ENCODE measurements at places on chromosomes 6 and 20.
A peak's percentile ranks its signal among the peaks of the same experiment; 100 is the strongest.

GRCh38 chr6:79269877-79270276 is 35.4 kb upstream of the HMGN3 start:
- DNase-seq = peak; percentile 94
- no peak overlapping the region for H3K4me3 ChIP-seq
- no peaks in the 10 kb centered on the region for H3K36me3 ChIP-seq
- H3K27ac ChIP-seq = no peak overlapping the region

- H3K4me1 ChIP-seq = peaks cover 1% of the 10 kb centered on the region
- H3K27me3 ChIP-seq = no peaks in the 10 kb centered on the region
- H3K4me3 ChIP-seq = no peak overlapping the region
- no peaks in the 10 kb centered on the region for H3K36me3 ChIP-seq
Observed at GRCh38 chr6:143361536-143362191, 88.8 kb downstream of the ADAT2 start.

DNA sequence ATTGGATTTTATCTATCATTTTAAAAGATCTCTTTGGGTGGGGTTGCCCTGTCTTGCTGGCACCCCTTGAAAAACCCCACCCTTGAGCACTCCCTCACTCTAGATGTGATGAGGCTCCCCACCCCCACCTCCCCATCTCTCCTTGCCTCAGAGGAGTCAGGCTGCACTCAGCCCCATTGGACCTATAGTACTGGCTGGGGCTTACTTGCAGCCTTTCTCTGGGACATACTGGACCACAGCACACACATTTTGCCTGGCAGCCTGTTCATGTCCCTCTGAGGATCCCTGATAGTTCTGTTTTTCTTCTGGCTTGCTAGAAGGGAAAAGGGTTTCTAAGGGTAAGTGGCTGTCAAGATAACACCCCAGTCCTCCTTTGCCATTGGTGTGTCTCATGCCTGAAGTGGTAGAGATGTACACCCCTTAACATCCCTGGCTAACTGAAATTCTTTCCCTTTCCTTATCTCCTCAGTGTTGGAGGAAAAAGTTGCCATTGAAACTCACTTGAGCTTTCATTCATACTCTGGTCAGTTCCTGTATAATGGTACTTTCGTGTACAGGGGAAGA is 553.4 kb upstream of the CITED2 start:
- H3K27ac ChIP-seq = no peak overlapping the region
- peaks cover 1% of the 10 kb centered on the region for H3K4me1 ChIP-seq

GRCh38 chr6:13712599-13712898 is 914 bp upstream of the RANBP9 start:
- no peaks in the 10 kb centered on the region for H3K27me3 ChIP-seq
- H3K36me3 ChIP-seq = no peaks in the 10 kb centered on the region
- DNase-seq = no peak
- H3K4me3 ChIP-seq = peak overlapping the region; percentile 83
- peak overlapping the region; percentile 92 for H3K27ac ChIP-seq

- H3K27me3 ChIP-seq = no peaks in the 10 kb centered on the region
- H3K36me3 ChIP-seq = no peaks in the 10 kb centered on the region
- no peak overlapping the region for H3K4me3 ChIP-seq
- H3K27ac ChIP-seq = no peak overlapping the region
Observed at GRCh38 chr20:12528591-12529041, 480.2 kb upstream of the SPTLC3 start.

DNA sequence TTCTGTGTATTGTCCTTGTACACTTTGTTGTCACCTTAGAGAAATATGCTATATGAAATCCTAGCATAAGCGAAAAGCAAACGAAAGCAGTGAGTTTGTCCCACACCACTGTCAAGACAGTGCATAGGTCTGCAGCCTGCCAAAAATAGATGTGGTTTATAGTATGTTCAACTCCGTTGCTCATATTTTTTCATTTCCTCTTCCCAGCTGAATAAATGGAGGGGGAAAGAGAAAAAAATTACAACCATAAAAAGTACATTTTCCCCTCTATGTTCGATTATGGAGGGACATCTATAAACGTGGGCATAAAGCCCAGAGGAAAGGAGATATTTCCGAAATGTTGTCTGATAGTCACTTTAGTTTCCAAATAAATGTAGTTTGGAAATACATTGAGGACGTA is 25.8 kb downstream of the PRL start:
- H3K4me1 ChIP-seq = no peaks in the 10 kb centered on the region
- H3K27me3 ChIP-seq = no peaks in the 10 kb centered on the region
- no peak overlapping the region for H3K27ac ChIP-seq
- H3K36me3 ChIP-seq = no peaks in the 10 kb centered on the region
- no peak for DNase-seq

DNA sequence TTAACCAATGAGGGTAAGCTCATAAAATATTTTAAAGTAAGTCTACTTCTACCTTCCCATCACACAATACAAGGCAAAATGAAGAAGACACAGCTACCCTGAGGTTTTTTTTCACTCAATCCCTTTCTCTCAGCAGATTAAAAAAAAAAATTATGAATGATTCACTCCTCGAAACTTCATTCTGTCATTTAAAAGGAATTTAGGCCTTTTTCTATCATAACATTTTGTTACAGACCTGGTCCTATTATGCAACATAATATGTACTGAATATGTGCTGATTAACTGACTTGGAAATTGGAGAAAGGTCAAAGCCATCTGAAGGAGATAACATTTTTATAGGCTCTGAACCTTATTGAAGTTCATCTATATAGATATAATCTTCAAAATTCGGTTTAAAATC is 45.5 kb downstream of the PRL start:
- H3K27me3 ChIP-seq = no peaks in the 10 kb centered on the region
- no peaks in the 10 kb centered on the region for H3K36me3 ChIP-seq
- H3K4me1 ChIP-seq = no peaks in the 10 kb centered on the region
- DNase-seq = peak; percentile 14

GRCh38 chr6:156912431-156912830 is 135.3 kb downstream of the ARID1B start:
- no peak overlapping the region for H3K4me3 ChIP-seq
- peak; percentile 12 for DNase-seq
- H3K36me3 ChIP-seq = peaks cover 5% of the 10 kb centered on the region
- no peaks in the 10 kb centered on the region for H3K27me3 ChIP-seq
- H3K4me1 ChIP-seq = no peaks in the 10 kb centered on the region
- H3K27ac ChIP-seq = no peak overlapping the region

- H3K36me3 ChIP-seq = no peaks in the 10 kb centered on the region
- H3K27ac ChIP-seq = no peak overlapping the region
- no peaks in the 10 kb centered on the region for H3K4me1 ChIP-seq
- H3K27me3 ChIP-seq = no peaks in the 10 kb centered on the region
Observed at GRCh38 chr6:163702736-163703135, 288.2 kb downstream of the QKI start.

DNA sequence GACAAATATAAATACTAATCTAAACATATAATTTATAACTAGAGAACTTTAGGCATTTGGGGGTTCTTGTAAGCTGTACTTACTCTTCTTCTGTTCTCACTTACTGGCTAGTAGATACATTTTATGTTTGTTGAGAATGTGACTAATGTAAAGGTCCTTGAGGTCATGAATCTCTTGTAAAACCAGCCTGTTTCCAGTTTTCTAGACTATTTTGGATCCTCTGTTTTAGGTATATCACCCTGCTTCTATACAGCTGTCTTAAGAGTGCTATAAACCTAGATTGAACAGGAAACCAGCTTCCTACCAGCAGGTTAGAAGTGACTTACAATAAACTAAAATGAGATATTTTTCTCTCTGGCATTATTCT is 134.2 kb downstream of the PLCB4 start:
- H3K4me1 ChIP-seq = peaks cover 5% of the 10 kb centered on the region
- DNase-seq = peak; percentile 51
- no peak overlapping the region for H3K4me3 ChIP-seq
- no peaks in the 10 kb centered on the region for H3K27me3 ChIP-seq
- no peaks in the 10 kb centered on the region for H3K36me3 ChIP-seq
- H3K27ac ChIP-seq = no peak overlapping the region

DNA sequence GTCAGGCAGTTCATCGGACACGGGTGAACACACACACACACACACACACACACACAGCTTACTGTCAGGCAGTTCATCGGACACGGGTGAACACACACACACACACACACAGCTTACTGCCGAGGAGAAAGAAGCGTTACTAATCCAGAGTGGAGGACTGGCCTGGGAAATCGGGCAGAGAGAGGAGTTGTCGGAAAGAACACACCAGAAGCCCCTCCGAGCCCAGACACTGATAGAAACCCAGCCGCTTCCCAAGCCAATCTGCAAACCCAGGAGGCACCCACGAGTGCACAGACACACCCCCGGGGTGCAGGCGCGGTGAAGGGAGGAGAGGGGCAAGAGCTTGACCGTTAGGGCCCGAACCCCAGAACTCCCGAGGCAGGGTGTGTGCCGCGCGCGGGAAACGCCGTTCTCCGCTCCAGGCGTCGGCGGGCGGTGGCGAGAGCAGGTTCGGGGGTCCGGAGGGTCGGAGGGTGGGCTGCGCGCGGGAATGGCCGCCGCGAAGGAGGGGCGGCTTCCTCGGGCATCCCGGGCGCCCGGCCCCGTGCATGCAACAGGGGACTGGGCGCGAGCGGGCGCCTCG is 636 bp downstream of the ELOVL2 start:
- H3K4me1 ChIP-seq = peaks cover 11% of the 10 kb centered on the region
- peak overlapping the region; percentile 77 for H3K4me3 ChIP-seq
- DNase-seq = peak; percentile 72

- H3K4me1 ChIP-seq = peaks cover 10% of the 10 kb centered on the region
- peak; percentile 46 for DNase-seq
- no peak overlapping the region for H3K27ac ChIP-seq
- no peaks in the 10 kb centered on the region for H3K36me3 ChIP-seq
Observed at GRCh38 chr6:52360028-52360427, 1.9 kb upstream of the PAQR8 start.

DNA sequence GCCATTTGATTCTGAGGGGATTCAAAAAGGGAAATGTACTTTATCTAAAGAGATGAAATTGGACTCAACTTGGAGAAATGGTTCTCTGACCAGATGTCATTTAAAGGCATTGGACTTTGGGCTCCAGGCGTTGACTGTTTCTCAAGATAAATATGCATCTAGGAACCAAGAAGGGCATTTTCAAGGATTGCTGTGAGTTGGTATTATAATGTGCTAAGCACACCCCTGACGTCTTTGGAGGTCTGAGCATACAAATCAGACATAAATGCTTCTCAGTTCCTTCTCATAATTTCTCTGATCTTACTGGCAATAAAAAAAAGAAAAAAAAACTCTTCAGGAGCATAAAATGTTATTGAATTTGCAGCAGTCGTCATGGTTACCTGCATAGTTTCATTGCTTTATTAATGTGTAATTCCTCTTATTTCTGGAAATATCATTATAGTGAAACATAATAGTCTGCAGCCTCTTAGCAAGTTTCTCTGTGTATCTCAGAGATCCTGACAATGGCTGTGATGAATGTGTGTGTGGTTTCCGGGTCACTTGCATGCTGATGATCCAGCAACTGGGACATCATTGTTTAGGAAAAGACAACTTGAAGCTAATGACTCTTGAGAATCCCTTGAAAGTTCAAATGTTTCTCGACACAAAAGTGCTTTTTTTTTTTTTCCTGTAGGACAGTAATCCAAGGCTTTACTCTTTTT is 136.0 kb downstream of the AIG1 start:
- peak; percentile 82 for DNase-seq

DNA sequence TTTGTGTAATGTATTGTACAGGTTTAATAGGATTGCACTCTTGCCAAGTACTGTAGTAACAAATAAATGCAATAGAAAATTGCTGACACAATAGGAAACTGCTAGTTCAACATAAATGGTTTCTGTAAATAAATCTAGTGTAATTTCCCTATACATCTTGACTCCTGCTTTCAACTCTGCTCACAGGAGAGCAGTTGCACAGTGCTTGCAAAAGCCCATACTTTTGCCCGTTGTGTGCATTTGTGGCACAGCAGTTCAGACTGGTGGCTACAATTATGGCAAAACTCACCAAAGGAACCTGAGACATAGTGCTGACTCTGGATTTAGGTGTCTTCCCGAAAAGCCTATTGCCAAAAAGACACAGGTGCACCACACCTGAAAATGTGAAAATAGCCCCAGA is 953.3 kb upstream of the SLC35B3 start:
- H3K27me3 ChIP-seq = no peaks in the 10 kb centered on the region
- no peaks in the 10 kb centered on the region for H3K36me3 ChIP-seq
- DNase-seq = no peak
- H3K27ac ChIP-seq = no peak overlapping the region

- H3K36me3 ChIP-seq = no peaks in the 10 kb centered on the region
- H3K4me3 ChIP-seq = no peak overlapping the region
- H3K27me3 ChIP-seq = no peaks in the 10 kb centered on the region
- DNase-seq = no peak
- peaks cover 4% of the 10 kb centered on the region for H3K4me1 ChIP-seq
Observed at GRCh38 chr6:106451439-106451838, 90.9 kb downstream of the CRYBG1 start.

- H3K4me3 ChIP-seq = no peak overlapping the region
- H3K27ac ChIP-seq = no peak overlapping the region
- peaks cover 87% of the 10 kb centered on the region for H3K27me3 ChIP-seq
Observed at GRCh38 chr20:2742934-2743559, 50.5 kb downstream of the EBF4 start.

DNA sequence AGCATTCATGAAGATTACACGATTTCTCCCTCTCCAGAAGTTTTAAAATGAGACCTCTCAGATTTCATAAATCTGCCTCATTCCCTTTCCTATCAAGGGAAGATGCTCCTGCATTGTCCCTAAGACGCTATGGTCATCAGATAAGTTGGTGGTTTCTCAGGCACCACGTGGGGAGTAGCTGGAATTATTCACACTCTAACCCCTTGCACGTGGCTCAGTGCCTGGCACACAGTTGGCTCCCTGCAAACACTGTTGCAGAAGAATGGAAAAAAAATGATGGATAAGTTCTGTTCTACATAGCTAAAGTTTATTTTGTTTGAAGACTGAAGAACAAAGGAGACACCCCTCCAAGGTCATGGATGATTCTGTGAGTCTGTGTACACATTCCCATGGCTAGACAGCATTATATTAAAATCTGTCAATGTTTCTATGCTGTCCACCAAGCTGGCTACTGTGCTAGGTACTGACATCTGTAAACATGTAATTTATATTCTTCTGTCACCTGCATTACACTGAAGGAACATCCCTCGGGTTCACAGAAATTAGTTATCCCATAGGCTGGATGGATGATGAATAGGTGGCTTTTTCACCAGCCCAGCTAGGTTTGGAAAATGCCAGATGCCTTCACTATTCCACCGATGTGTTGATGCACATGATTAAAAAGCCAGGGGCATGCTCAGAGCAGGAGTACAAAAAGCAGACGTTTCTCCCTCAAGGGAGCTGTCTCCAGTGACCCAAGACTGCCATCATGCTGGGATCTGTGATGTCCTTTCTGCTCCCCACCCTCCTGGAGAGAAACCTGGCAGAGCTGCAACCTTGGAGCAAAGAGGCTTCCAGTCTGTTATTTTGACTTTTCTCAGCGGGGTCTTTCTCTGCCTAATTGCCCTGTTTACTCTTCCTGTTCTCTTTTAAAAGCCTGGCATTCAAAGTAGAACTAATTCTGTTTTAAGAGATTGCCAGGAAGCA is 610.5 kb downstream of the UTRN start:
- no peaks in the 10 kb centered on the region for H3K36me3 ChIP-seq
- DNase-seq = no peak
- H3K27ac ChIP-seq = no peak overlapping the region
- H3K27me3 ChIP-seq = no peaks in the 10 kb centered on the region
- peaks cover 2% of the 10 kb centered on the region for H3K4me1 ChIP-seq

GRCh38 chr20:5504061-5504739 is 187.4 kb upstream of the PROKR2 start:
- no peak for DNase-seq
- H3K27me3 ChIP-seq = peaks cover 4% of the 10 kb centered on the region
- no peaks in the 10 kb centered on the region for H3K4me1 ChIP-seq
- H3K36me3 ChIP-seq = no peaks in the 10 kb centered on the region
